Right atrium auricular region (tissue), 2 donors: ENCODE measurements at places on chromosomes 7 and 10. TPM values are rescaled to one million over a fixed set of nuclear protein-coding genes. Genes with fewer than 3 reads are reported as not detected.
A peak's percentile ranks its signal among the peaks of the same experiment; 100 is the strongest.

ZNF92 gene
- 5.5 TPM for total RNA-seq

NKX2-3 gene
- not detected for total RNA-seq

NOS3 gene
- total RNA-seq = 78.6 TPM

WNT16 gene
- total RNA-seq = 0.12 TPM

BTAF1 gene
- 11.8 TPM for total RNA-seq

DNA sequence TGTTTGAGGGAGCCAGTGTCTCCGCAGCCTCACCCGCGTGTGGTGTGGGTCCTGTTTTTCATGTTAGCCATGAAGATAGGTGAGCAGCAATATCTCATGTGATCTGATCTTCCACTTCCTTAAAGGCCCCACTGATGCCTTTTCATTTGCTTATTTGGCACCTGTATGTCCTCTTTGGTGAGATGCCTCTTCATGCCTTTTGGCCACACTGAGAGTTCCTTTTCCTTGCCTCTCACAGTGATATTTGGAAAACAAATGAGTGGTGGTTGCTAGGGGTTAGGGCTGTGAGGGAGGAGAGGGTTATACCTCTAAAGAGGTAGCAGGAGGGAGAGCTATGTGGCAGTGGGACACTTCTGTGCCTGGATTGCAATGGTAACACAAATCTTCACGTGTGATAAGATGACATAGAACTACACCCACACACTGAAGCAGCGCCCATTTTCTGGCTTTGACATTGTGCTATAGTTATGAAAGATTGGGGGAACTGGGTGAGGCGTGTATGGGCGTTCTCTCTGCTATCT, 90.4 kb upstream of the TNS3 start:
- DNase-seq = no peak

GRCh38 chr10:48627984-48628609, 23.2 kb upstream of the ARHGAP22 start:
- DNase-seq = no peak

DNA sequence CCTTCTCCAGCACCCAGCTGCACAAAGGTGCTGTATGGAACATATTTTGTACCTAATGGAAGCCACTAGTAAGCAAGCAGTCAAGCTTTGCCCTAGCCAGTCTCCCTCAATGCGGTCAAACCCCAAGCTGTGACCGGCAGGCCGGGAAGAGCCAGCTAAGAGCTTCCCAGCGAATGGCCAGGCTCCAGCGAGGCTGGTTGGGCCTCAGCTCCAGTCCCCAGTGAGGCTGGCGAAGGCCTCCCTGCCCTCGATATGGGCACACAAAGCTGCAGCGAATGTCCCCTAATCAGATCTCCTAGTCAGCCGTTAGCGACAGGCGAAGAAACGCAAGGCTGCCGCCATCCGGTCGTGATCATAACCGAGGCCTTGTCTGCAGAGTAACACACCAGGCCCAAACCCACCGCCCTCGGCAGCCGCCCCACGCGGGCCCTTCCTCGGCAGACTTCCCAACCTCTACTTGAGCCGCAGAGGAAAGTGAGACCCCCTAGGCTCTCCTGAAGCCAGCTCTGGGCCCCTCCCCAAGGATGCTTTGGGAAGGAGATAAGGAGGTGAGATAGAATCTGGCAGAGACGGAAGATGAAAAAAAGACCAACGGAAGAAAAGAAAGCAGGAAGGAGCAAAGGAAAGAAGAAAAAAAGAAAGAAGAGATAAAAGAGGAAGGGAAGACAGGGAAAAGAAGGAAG, 3.1 kb upstream of the HOXA9 start:
- no peak for DNase-seq

- no peak for DNase-seq
Observed at GRCh38 chr10:59857049-59857448, 49.3 kb downstream of the CCDC6 start.

GRCh38 chr7:133355822-133356221, 102.9 kb downstream of the EXOC4 start:
- no peak for DNase-seq

DNA sequence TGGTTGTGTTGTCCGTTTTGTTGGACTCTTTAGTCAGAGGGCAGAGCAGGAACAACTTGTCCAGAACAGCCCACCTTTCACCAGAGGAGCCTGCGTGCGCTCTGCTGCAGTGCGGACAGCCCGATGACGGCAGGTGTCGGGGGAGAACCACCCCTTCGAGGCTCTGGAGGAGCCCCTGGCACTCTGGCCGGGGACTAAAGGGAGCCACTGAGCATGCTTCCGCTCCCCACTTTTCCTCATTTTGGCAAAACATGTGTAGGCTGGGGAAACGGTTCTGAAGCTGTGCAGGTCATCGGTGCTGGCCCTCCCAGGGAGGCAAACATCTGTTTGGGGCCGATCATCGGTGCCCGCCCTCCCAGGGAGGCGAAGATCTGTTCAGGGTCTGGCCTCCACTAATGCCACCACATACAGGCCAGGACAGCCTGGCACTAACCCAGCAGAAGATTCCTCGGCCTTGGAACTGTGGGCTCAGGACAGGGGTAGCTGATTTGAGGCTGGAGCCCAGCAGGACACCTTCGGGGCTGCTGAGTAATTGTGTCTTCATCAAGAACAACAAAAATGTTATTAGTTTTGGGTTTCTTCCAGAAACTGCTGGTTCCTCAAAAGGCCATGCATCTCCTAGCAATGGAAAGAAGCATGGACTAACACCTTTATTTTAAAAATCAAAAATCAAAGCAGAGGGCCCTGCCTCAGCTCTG, 124.4 kb upstream of the TCERG1L start:
- DNase-seq = no peak

DNA sequence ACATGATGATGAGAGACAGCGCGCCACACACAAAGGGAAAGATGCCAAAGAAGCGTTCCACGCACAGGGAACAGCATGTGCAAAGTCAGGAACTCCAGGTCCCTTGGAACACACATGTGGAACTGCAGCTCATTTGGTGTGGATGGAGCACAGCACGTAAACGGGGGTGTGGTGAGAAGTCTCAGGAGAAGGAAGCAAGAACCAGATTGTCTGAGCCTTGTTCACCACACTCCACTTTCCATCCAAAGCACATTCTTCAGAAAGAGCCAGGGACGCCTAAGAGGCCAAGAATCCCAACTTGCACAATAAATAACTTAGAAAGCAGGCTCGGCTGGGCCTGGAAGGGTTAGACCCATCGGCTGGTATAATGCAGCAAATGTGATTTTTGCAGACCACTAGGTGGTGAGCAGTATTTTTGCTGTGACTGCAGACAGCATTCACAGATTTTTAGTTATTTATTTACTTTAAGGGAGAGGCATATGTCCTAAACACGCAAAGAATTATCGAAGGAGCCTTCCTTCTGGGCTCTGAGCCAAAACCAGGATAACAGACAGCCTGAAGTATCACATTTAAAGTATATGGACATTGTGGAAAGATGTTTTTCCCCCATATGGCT, 27.9 kb upstream of the ASCC1 start:
- peak; percentile 94 for DNase-seq

DNA sequence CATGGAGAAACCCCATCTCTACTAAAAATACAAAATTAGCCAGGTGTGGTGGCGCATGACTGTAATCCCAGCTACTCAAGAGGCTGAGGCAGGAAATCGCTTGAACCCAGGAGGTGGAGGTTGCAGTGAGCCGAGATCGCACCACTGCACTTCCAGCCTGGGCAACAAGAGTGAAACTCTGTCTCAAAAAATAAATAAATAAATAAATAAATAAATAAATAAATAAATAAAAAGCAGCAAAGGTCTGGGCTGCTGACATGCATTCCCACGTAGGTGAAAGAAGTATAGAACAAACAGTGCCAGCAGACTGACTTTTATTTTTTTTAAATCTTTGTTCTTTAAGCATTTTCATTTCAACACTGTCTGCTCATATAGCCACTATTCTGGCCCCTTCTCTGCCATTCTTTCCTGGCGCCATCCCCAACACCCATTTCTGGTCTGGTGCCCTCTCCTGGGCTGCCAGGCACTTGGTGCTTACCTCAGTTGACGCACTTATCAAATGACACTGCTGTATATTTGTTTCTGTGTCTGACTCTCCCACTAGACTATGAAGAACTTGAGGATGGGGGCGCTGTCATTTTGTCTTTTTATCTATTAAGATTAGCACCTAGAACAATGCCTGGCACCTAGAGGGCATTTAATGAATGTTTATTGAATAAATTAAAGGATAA, 15.6 kb downstream of the FAM107B start:
- no peak for DNase-seq

- peak; percentile 53 for DNase-seq
Observed at GRCh38 chr10:93068411-93069244, 5.1 kb upstream of the CYP26A1 start.

- no peak for DNase-seq
Observed at GRCh38 chr7:53789741-53790140, 752.4 kb upstream of the VSTM2A start.

- DNase-seq = no peak
Observed at GRCh38 chr10:46017733-46018132, 12.7 kb downstream of the NCOA4 start.

DNA sequence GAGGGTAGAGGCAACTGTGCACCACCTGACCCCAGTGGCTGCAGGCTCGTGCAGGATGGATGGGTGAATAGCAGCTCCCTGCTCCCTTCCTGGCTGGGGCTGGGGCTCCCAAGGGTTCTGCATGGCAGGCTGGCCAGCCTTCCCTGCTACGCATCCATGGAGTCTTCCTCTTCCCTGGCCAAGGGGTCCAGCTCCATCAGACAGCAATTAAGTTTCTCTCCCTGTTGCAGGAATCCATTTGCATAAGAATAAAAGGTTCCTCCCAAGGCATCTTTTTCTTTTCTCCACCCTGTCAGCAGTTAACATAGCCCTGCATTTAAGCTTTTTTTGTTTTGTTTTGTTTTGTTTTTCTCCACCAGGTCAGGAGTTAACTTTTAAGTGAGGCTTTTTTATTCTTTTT, 10.0 kb upstream of the CPA2 start:
- no peak for DNase-seq

DNA sequence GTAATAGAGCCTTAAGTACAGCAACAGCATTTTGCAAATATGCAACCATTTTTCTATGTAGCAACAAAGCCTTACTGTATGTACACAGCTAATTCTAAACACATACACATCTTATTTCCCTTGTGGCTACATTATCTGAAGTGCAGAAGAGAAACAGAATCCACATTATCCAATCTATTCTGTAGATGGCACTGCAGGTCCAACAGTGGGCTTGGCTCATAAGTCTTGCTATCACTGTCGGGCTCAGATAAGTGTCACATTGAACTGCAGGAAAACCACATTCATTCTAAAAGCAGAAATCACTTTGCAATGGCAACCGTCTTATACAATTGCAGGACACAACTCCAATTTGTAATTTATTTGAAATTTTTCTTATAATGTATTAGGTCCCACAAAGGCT, 109.8 kb upstream of the NOBOX start:
- no peak for DNase-seq

DNA sequence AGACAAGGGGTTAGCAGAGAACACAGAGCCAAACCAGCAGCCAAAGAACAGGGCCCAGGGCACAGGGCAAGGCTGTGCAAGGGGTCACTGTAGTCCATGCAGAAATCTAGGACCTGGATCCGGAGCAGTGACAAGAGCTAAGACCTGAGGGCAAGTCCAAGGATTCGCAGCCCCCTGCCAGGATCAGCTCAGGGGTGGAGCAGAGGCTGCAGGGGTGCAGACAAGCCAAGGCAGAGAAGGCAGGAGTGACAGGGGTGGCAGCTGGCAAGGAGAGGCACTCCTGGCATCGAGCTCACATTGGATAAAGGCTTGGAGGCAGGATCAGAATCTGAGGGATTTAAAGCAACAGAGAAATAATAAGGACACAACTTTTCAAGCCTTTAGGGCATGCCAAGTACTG, 80.7 kb upstream of the NANOS1 start:
- peak; percentile 38 for DNase-seq

DNA sequence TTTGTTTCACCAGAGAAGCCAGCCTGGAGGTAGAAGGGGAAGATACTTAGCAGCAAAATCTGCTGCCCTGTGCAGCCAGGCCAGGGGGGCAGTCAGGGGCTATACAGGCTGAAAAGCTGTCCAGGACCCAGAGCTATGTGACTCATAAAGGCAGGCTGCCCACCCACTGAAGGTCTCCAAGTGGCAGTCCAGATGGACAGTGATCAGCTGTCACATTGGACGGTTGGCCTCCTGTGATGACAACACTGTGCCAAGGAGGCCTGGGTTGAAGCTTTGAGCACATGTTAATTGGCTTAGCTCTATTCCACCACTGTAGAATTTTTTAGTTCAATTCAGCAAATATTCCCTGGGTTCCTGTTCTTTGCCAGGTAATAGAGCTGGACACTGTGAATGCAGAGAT, 577.3 kb upstream of the GALNT17 start:
- DNase-seq = no peak

DNA sequence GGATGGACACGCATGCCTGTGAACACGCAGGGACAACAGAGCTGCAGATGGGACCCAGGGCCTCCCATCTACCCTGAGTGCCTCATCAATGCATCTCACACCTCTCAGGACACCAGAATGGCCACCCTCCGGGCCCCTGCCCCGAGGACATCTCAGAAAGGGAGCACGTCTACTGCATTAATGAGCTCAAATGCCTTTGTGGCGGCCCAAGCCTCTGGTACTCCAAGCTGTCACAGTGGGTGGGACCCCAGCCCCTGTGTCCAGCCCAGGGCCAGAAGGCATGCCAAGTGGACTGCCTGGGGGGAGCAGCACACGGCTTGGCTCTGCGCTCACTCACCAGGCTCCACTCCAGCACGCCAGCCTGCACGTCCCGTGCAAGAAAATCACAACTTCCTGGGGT, 52.0 kb downstream of the TCERG1L start:
- DNase-seq = no peak

GRCh38 chr7:43484678-43485395, 98.1 kb upstream of the STK17A start:
- no peak for DNase-seq

DNA sequence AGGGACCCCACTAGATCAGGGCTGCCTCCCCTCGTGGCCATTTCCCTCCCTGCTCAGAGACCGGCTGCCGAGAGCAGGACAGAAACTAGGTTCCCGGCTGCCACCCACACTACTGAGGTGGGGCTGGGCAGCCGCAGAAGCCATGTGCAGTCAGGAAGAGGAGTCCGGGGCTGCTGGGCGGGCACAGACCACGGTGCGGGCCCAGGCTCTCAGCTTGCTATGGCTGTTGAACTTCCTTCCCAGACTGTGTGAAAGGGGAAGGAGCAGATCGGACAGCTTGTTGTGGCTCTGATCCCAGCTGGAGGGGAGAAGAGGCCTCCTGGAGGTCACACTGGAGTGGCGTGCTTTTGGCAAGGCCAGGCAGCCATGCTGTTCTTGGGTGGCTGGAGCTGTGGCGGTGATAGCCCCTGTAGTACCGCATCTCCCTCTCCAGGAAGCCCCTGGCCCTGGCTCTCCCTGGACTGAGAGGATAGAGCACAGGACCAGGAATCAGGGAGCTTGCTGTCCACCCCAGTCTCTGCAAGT, 56.8 kb downstream of the HK1 start:
- DNase-seq = no peak

GRCh38 chr7:98816241-98816640, 53.6 kb downstream of the TMEM130 start:
- peak; percentile 59 for DNase-seq
